ENCODE measurements at places on chromosomes 16 and 17.

DNA sequence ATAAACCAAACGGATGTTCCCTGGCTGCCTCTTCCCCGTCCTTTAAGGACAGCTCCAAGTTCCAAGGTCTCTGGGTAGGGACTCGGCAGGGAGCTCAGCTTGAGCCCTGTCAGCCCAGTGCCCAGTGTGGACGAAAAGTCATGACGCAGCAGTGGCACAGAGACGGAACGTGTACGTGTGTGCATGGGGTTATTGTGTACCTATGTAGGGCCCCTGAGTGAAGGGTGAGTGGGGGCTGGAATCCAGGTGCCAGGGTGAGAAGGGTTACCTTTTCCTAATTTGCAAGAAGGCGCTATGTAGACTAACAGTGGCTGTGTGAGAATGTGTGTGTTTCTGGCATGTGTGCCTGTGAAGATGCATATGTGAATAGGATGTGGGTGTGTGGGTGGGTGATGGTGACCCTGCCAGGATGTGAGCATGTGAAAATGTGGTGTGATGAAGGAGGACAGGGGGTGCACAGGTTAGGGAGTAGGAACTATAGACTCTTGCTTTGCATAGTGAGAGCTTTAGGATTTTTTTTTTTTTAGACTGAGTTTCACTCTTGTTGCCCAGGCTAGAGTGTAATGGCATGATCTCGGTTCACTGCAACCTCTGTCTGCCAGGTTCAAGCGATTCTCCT, 6.0 kb downstream of the SCN4A start:
- no peak for DNase-seq

- DNase-seq, result no peak
Observed at GRCh38 chr16:29182501-29182900, 197.6 kb downstream of the LAT start.

DNA sequence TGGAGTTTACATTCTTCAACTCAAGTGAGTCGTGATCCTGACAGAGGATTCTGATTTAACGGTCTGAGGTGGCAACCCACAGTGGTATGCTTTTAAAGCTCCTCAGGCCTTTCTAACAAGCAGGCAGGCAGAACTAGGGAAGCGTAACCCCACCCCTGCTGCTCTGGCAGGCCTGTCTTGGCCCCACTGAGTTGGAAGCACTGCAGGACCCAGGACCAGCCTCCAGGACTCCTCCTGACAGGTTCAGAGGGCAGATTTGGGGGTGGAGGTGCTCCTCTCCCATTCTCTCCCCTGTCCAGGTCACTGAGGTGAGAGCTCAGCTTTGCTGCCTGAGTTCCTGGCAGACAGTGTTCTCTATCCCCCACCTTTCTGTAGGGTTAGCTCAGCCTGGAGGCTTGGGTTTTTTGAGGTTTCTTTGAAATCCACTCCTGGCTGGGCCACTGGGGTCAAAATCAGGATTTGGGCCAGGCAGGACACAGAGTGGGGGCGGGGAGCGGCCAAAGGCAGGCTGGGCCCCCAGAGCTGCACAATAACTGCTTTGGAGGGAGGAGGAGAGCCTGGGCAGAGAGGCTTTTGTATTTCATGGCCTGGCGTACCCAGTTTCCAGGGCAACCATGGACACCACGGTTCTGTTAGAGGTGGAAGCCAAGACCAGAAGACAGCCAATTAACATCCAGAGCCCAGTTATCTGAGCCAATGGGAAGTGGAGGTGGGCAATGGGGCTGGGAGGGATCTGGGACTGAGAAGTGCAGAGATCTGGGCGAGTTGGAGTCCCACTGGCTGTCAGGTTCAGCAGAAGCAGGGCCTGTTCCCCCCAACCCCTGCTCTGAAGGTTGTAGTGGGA, 9.5 kb downstream of the MRPL27 start:
- DNase-seq, result no peak

DNA sequence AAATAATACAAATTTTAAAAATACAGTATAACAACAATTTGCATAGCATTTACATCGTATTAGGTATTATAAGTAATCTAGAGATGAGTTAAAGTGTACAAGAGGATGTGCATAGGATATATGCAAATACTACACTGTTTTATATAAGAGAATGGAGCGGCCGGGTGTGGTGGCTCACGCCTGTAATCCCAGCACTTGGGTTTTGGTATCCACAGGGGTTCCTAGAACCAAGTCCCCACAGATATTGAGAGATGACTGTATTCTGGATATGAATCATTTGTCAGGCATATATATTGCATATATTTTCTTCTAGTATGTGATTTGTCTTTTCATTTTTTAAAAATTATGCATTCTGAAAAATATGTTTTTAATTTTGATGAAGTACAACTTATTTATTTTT, 77.5 kb upstream of the MSI2 start:
- DNase-seq, result no peak

DNA sequence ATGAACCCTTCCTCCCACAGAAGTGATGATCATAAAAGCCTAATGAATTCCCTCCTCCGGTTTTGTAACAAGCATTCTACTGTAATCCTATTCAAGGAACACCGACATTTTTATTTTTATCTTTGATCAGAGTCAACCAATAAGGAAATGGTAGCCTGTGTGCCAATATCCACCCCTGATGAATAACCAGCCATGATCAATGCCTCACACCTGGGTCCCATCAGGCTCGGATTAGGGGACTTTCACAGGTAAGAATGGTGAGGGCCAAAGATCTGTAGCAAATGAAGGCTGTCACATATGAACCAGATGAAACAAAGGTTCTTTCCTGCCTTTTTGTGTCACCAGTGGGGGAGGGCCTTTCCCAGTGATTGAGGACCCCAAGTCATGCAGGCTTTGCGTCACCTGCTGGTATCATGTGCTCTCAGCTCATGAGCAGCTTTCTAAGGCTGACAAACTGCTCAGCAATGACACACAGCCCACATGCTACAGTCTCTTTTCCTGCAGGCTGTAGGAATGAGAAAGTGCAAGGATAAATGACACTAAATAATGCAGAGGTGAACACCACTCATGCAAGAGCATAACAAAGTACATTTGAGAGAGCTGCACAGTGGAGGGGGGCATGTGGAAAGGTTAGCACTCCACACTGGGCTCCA, 34.9 kb downstream of the TOM1L2 start:
- no peak for DNase-seq

- DNase-seq, result peak; percentile 56
Observed at GRCh38 chr17:76076765-76077583, 2.0 kb upstream of the ZACN start.

- peak; percentile 67 for DNase-seq
Observed at GRCh38 chr17:50835301-50836234, at the start of gene WFIKKN2. Gene WFIKKN2 (plus strand): TSS chr17:50835586. CDS start chr17:50835938, 352 bp downstream.

DNA sequence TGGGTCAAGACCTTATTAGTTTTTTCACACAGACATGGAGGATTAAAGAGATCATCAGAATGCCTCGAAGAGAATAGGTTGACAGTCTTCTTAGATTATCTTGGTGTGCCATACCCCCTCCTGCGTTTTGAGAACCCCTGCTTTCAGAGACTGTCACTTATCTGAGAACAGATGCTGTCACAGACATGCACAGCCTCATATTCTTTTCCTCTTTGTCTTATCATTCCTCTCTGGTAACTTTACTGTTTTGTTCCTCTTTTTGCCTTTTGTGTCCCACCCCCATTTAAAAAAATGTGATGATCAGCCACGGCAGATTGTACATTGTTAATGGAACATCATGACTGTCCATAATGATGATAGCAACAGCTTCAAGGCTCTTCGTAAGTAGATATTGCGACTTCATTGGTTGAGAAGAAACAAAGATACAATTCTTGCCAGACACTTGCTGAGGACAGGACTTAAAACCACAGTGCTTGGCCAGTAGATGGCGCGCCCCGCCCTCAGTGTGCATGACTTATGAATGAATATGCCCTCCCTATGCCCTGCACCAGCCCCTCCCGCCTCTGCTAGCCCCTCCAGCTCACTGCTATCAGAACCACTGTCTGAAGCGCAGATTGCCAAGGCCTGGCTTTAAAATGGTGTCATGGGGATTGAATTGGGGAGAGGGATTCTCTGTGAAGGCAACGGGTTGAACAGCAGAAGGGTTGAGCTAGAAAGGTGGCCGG, 2.6 kb upstream of the PITPNC1 start:
- DNase-seq, result peak; percentile 70

DNA sequence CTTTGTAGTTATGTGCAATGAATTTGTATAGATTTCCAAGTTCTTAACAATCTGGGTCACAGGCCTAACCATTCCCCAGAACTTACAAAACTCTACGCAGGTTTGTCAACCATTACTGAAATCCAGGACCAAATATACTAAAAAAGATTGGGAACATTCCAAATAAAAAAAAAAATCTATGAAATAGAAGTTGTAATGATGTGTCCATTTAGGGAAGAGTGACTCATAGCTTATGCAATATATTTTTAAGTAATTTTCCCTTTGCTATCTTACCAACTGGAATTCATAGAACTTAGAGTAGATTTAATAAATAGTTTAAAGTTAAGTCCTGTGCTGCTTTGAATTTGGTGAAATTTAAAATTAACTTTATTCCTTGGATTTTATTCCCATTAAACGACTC, 393.2 kb downstream of the PMP22 start:
- no peak for DNase-seq

GRCh38 chr17:57125866-57126265, 40.8 kb downstream of the AKAP1 start:
- DNase-seq, result no peak

GRCh38 chr16:79001156-79001967, 599.2 kb downstream of the MAF start:
- DNase-seq, result no peak

DNA sequence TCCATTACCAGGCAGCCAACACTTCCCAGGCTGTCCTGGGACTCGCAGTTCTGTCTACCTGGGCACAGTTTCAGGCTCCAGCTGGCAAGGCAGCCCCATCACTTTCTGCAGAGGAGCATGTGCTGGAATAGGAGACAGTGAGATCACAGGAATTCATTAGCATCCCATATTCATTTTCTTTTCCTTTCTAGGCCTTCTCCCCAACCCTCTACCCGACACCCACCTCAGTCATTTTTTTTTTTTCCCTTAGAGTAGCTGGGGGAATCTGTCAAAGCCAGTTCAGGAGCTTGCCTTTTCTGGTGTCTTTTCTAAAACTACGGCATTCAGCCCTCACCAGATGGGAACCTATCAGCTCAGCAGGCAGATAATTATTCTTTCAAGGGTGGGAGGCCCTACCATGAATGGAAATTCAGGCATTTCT, 42.4 kb upstream of the FBXO47 start:
- DNase-seq, result no peak

- peak; percentile 65 for DNase-seq
Observed at GRCh38 chr17:76265624-76266243, 586 bp downstream of the UBALD2 start.

DNA sequence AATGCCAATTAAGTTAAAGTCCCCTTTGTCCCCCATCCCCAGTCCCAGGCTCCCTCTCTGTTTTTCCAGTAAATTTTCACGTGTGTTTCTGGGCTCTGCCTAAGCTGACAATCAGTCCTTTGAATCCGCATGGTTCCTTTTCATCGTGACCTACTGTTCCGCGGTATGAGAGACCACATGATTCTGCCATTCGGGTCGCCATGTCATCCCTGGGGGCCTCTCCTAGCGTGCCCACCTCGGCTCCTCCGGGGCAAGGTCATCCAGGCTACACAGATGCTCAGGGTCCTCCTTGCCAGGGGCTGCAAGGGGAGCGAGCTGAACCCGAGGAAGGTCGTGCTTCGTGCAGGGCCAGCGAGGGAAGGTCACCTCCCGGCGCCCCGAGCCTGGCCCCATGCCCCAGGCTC, 157.6 kb downstream of the RAB11FIP4 start:
- peak; percentile 51 for DNase-seq

DNA sequence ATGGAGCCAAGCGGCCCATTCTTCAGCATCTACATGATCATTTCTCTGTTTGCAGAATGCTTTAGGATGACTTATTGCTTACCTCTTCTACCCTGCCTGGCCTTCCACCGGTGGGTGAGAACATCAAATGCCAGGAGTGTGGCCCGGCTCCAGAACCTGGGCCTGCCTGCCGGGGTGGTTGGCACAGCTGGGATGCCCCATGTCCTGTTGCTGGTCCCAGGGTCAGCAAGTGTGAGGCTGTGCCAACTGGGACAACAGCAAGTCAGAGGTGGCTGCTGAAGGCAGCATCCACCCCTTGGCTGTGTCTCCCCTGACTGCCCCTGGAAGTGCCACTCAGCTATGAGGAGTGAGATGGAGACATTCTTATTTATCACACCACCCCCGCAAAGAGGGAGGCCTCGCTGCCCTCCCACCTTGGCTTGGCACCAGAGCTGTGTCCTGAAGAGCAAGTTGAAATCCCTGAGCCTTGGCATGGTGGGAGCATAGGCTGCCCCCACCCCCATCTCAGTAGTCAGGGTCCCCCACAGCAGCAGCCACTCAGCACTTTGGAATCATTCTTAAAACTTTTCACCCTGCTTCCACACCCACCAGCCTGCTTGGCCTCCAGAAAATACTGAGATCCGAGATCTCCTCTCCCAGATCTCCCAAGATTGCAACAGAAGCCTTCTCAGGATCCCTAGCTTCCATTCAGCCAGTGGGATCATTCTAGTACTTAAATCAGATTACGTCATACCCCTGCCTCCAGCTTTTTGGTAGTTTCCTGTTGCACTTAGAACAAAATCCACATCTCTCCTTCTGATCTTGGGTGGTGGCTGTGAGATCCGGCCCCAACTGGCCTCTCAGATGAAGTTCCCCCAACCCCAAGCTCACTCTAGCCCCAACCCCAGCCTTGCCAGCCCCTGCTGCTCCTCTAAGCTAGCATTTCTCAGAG, 127.5 kb downstream of the SOCS1 start:
- DNase-seq, result peak; percentile 36

DNA sequence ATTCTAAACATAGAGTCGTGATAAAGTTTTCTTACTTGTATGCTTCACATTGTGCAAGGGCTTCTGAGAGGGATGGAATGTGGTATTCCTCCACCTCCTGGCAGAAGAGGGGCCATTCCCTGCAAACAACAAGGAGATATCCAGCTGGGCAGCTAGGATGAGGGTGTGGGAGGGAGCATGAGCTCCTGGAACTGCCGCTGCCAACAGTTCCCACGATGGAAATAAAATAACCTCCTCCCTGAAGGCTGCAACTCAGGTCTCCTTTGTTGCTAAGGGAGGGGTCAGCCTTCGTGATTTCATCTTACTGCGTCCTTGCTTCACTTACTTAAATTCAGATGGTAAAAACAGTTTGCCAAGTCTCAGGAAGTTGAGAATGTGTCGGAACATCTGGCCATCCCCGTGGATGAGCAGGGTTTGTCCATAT, 15.6 kb downstream of the PLEKHG4 start:
- no peak for DNase-seq

DNA sequence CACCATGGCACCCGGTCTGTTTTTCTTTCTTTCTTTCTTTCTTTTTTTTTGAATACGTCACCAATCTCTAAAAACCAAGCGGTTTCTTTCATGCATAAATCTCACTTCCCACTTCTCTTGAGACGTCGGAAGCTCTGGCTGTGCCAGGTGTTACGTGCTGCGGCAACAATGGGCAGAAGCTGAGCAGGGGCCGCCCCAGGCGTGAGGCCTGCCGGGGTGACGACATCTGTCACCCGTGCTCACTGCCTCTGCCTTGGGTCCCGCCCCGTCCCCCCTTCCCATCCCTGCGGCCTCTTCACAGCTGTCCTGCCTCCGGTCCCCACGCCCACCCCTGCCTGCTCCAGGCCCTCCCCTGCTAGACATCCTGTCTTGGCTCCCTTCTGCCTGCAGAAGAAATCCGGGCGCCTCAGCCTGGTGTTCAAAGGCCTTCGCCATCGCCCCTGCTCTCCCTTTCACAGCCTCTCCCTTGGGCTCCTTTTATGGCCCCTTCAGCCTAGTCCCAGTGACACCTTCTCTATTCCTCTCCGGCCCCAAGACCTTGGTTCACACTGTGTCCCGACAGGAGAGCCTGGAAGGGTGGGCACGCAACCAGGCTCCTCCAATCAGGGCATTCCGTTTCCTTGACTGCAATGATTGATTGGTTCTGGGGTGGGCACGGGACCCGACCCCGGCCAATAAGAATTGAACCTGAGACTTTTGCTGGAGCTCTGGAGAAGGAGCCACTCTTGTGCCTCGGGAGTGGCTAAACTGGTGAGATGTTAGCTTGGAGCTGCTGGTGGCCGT, 4.8 kb downstream of the P2RX1 start:
- DNase-seq, result no peak

Data from right kidney (tissue), 9 donors.